ENCODE measurements at places on chromosomes 7 and 10. TPM values are rescaled to one million over a fixed set of nuclear protein-coding genes. Genes with fewer than 3 reads are reported as not detected.

The CACNA2D1 gene
- 0.46 TPM for total RNA-seq

The NODAL gene
- total RNA-seq = not detected

The GPC2 gene
- 14.2 TPM for total RNA-seq

The C10orf105 gene
- total RNA-seq = 0.35 TPM

The GPR37 gene
- total RNA-seq = not detected

The KLF14 gene
- 0.09 TPM for total RNA-seq

The GDF10 gene
- 0.19 TPM for total RNA-seq

The TAC1 gene
- total RNA-seq = 3.2 TPM

The AKR1E2 gene
- 1.7 TPM for total RNA-seq

The PLPP4 gene
- not detected for total RNA-seq

The GRM3 gene
- total RNA-seq = not detected

The CHAT gene
- total RNA-seq = 0.14 TPM

The ZNF425 gene
- total RNA-seq = 3.6 TPM

The TMEM60 gene
- 10.9 TPM for total RNA-seq

The TMEM26 gene
- total RNA-seq = not detected

The AKR1C8 gene
- total RNA-seq = not detected

The GDF2 gene
- total RNA-seq = not detected

The LRRC18 gene
- not detected for total RNA-seq

The ACHE gene
- 0.16 TPM for total RNA-seq

The LIPJ gene
- total RNA-seq = not detected

The HOGA1 gene
- not detected for total RNA-seq

The MUC12 gene
- 1.6 TPM for total RNA-seq

The NXPH1 gene
- not detected for total RNA-seq

The IFIT1B gene
- not detected for total RNA-seq

The C10orf62 gene
- total RNA-seq = not detected

The CCDC146 gene
- 2.0 TPM for total RNA-seq

The TRIM73 gene
- 12.1 TPM for total RNA-seq

The ATG9B gene
- 9.0 TPM for total RNA-seq

The DGKI gene
- 18.2 TPM for total RNA-seq

The ADRB1 gene
- not detected for total RNA-seq

The VAX1 gene
- total RNA-seq = not detected

The CFAP46 gene
- 0.26 TPM for total RNA-seq

The TAS2R4 gene
- total RNA-seq = 1.1 TPM

The STMP1 gene
- total RNA-seq = 17.1 TPM

The STEAP1 gene
- 2.0 TPM for total RNA-seq

The EPDR1 gene
- total RNA-seq = 1.7 TPM

The CALHM1 gene
- not detected for total RNA-seq

The UNC5B gene
- 0.12 TPM for total RNA-seq

The MMD2 gene
- total RNA-seq = not detected

The SOSTDC1 gene
- not detected for total RNA-seq

The VWA2 gene
- not detected for total RNA-seq

The SMKR1 gene
- total RNA-seq = 4.0 TPM

The OR2A12 gene
- total RNA-seq = not detected

The UTF1 gene
- total RNA-seq = 0.21 TPM

The RNF133 gene
- total RNA-seq = not detected
